Occipital lobe (tissue), 3 donors: ENCODE measurements at places on chromosomes 6 and 20. TPM values are rescaled to one million over a fixed set of nuclear protein-coding genes. Genes with fewer than 3 reads are reported as not detected.

Gene HTR1B
- total RNA-seq = 0.94 TPM

Gene DYNLT2
- 2.8 TPM for total RNA-seq

Gene CLPSL1
- not detected for total RNA-seq

Gene KIF3B
- 92.5 TPM for total RNA-seq

Gene HSD17B8
- 4.5 TPM for total RNA-seq

Gene HLA-DQB2
- not detected for total RNA-seq

Gene RCAN2
- total RNA-seq = 7.0 TPM

Gene WFDC11
- not detected for total RNA-seq

Gene GATA5
- total RNA-seq = 0.16 TPM

Gene ADGRF5
- total RNA-seq = 8.0 TPM

Gene RFX6
- not detected for total RNA-seq

Gene UBD
- 0.47 TPM for total RNA-seq

Gene MATN4
- total RNA-seq = not detected
